Hematopoietic multipotent progenitor cell treated with erythropoietin and hydrocortisone succinate and interleukin-3 and kit ligand, for 8 days (in vitro differentiated cells): ENCODE measurements at places on chromosomes 3 and 15.

GRCh38 chr3:114103858-114104257, 47.3 kb downstream of the QTRT2 start:
- DNase-seq: no peak

DNA sequence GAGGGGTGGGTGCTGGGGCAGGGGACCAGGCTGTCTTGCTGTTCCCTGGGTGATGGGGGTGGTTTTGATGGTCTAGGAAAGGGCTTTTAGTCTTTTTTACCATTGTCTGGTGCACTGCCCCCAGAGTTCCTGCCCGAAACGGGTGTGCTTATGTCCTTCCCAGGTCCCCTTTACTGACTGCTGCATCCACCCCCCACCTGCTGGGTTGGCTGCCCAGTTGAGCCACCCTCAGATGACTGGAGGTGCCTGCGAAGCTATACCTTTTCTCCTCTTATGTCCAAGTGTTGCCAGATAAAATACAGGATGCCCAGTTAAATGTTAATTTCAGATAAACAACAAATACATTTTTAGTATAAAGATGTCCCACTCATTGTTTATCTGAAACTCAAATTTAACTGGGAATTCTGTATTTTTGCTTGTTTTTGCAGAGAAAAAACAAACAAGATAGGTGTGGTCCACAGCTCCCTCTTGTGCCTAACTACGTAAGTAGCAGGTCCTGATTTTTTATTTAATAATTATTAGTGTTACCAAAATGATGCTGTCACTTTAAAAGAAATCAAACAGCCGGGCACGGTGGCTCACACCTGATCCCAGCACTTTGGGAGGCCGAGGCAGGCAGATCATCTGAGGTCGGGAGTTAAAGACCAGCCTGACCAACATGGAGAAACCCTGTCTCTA, 6.1 kb upstream of the RPP14 start:
- DNase-seq: peak; percentile 41

- DNase-seq: no peak
Measured at GRCh38 chr3:57803647-57804081, 47.6 kb downstream of the SLMAP start.

GRCh38 chr15:50767332-50767861, 1.9 kb upstream of the SPPL2A start:
- DNase-seq: no peak

DNA sequence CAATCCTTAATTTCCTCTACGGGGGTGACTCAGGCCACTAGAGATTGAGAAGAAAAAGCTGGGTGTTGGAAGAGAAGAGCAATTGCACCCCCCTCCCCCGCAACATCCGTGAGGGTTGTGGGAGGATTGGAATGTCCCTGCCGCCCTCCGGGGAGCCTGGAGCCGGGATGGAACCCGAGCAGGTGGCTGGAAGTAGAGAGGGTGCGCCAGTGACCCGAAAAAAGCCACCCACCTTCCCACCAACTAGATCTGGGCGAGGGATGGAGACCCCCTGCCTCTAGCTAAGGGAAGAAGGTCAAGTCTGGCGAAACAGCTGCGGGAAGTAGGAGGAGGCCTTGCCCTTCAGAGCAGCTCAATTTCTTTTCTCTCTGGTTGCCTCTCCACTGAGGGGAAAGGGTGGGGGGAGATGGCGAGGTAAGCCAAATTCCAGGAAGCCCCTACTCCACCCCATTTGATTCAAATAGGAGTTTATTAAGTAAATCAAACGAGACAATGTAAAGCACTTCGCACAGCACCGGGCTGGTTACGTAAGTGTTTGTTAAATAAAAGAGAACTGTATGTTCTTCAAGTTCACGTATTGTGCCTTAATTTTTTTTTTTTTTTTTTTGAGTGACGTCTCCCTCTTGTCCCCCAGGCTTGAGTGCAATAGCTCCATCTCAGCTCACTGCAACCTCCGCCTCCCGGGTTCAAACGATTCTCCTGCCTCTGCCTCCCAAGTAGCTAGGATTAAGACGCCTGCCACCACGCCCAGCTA, 1.1 kb upstream of the WWTR1 start:
- DNase-seq: no peak

DNA sequence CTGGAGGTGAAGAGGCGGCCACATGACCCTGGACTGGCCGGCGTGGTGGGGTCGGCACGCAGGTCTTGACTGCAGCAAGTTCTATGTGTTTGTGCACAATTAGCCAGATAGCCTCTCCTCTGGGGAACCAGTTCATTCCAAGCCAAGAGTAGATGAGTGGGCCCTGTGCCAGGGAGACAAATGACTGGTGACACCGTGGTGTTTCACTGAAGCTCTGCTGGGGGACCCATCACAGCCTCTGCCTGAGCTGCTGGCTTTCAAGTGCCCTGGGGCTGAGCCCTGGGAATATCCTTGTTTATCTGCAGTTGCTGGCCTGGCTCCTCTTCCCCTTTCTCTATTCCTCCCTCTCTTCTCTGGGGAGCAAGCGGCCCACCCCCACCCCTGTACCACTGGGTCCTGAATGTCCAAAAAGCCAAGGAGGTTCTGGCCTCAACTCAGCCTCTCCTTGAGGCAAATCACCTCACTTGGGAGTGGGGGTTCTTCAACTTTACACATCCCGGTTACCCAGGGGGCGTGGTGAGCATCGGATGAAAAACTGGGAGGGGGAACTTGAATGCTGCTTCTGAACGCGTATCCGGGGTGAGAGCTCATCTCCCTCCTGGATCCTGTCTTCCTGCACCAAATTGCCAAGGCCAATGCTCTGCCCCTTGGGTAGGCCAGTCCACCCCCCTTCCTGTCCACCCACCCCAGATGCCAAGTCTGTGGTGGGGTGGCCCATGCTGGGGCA, 199.6 kb upstream of the LYSMD4 start:
- no peak for DNase-seq
